ENCODE measurements at places on chromosomes 16 and 17.

DNA sequence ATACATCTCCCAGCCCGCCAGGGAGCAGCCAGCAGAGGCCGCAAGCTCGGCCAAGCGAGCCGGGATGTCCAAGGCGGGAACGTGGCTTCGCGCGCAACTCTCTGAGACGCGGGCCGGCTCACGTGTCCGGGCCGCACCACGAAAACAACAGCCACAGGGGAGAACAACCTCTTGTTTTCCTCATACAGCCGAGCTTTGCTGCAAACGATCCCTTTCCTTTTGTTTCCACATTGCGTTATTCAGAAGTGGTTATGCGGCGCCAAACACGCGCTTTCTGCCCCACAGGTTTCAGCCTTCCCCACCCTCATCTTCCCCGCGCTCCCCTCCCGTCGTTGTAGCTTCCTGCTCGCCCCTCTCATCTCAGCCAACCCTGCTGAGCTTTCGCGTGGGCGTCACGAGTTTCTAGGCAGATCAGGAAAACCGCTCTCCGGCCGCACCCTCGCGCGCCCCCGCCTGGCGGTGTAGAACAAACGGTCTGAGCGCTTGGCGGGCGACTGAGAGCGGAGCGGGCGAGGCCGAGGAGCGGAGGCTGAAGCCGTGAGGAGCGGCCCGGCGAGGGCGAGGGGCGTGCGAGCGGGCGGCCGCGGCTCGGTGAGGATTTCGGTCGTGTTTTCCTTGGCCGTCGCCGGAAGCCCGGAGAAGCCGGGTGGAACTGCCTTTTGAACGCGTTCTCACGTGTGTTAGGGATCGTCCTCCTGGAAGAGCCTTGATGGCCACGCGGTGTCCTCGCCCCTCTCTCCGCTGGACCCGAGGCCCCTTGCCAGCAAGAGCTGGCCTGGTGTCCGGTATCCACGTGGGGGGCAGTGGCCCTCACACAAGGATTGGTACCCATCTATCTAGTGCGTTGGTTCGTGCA is 6.6 kb upstream of the SMARCD2 start:
- peak; percentile 86 for DNase-seq

DNA sequence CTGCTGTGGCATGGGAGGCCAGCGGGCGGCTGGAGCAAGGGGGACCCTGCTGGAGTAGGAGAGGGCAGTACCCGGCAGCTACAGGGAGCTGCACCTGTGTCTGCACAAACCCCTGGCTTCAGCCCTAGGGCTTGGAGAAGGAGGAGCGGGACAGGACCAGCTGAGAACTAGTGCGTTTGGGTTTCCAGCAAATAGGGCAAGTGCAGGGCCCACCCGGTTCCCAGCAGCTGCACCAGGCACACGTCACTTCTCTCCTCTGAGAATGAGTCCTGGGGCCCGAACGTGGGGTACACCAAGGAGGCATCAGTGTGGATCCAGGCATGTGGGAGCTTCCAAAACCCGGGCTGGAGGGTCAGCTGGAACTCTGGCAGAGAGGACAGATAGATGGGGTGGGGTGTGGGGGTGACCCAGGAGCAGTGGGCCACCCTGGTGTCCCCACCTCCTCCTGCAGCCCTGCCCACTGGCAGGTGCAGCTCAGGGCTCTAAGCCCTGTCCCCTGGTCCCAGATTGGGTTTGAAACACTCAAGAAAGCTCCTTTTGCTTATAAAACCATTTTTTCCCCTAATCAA is 5.6 kb downstream of the C16orf89 start:
- no peak for DNase-seq

GRCh38 chr16:87465306-87465705 is 27.5 kb downstream of the ZCCHC14 start:
- peak; percentile 77 for DNase-seq

DNA sequence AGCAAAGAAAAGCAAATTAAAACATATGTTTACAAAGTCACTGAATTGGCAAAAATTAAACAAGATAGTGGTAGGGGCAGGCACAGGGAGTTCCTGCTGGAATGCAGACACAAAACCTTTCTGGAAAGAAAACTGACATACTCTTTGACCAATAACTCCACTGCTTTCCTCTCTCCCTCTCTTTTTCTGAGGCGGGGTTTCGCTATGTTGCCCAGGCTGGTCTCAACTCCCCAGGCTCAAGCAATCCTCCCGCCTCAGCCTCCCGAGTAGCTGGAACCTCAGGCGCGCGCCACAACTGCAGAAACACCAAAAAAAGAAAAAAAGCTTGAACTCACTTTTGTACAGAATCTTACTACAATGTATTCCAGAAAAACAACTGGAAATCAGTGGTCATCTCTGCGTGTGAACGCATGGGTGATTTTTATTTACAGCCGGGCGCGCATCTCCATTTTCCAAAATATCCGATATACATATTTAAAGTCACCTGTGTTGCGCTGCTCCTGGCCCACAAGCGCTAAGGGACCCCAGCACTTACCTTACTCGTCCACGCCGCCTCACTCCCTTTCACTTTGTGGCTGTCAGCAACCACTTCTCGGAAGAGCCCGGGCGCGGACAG is 480 bp downstream of the TXNL4B start:
- peak; percentile 78 for DNase-seq

GRCh38 chr16:56662357-56663354 is 4.9 kb downstream of the MT1F start:
- peak; percentile 30 for DNase-seq

GRCh38 chr17:79185671-79186070 is 111.0 kb downstream of the ENGASE start:
- DNase-seq = no peak

DNA sequence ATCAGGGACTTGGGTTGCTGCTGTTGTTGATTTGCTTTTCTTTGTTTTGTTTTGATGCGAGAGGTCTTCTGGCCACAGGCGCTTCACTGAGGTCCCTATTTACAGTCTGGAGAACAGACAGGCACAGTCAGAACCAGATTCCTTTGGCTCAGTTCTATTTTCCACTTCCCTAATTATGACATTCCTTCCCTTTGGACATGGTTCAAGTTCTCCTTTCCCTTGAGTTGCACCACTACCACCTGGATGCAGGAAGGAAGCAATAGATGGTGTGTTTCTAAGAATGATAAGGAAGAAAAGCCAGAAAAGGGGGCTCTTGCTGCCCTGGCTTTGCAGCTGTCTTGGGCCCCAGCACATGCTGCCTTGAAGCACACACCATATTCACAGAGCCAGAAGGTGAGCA is 160.6 kb downstream of the MAF start:
- DNase-seq = no peak

DNA sequence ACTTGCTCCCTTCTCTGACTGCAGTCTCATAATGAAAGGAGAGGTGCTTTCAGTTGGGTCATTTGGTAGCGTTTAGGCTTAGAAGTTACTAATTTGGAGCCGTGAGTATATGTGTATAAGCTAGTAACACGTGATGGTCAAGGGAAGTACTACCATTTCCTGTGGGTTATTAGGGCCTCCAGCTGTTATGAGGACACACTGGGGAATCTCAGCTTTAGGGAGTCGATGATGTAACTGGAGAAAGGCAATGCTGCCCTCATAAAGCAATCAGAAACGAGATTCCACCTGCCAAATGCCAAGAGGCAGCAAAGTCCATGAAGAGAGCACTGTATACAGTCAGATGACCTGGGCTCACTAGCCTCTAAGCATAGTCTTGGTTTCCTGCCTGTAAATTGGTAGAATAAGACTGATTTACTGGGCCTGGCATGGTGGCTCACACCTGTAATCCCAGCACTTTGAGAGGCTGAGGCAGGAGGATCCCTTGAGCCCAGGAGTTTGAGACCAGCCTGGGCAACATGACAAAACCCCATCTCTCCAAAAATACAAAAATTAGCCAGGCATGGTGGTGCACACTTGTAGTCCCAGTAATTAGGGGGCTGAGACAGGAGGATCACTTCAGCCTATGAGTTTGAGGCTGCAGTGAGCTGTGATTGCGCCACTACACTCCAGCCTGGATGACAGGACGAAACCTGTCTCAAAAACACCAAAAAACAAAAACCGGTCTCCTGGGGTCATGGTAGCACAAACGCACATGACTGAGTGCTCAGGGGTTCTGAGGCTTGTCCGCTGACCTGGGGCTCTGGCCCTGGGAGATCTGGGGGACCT is 53.0 kb downstream of the SF3B3 start:
- DNase-seq = peak; percentile 93

- DNase-seq = no peak
Observed at GRCh38 chr16:53576210-53576609, 73.2 kb upstream of the AKTIP start.

- DNase-seq = no peak
Observed at GRCh38 chr17:21530841-21531240, 154.7 kb downstream of the KCNJ12 start.

GRCh38 chr17:21294321-21295035 is 10.0 kb downstream of the MAP2K3 start:
- DNase-seq = no peak

DNA sequence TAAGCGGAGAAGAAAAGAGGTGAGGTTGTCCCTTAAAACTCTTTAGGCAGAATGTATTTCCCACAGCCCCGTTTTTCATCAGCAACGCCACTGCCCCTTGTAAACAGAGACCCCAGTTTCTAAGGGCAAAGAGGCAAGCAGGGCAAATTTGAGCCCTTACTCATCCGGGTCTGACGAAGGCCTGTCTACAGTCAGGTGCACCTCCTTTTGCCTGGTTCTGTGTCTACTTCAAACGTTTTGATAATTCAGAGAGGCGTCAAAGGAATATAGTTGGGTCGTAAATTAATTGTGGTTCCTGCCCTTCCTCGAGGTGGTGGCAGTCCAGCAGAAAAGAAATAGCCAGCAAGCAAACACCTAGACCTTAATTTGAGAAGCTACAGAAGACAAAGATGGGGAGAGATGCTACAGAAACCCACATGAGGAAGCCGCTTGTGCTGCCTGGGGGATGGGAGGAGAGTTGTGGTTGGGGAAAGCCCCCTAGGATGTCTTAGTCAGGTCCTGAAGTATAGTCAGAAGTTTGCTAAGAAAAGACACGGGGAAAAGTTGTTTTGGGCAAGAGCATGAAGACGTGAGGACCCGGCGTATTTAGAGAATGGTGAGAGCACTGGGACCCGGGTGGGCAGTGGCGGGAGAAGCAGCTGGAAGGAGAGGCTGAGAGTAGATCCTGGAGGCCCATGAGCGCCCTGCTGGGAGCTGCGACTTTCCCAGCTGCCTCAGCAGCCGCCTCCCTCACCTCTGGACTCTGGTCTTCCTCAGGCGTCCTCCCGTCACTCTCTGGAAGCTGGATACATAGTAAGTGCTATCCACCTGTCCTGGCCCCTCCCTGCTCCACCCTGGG is 2.4 kb downstream of the FBRS start:
- DNase-seq = peak; percentile 36

DNA sequence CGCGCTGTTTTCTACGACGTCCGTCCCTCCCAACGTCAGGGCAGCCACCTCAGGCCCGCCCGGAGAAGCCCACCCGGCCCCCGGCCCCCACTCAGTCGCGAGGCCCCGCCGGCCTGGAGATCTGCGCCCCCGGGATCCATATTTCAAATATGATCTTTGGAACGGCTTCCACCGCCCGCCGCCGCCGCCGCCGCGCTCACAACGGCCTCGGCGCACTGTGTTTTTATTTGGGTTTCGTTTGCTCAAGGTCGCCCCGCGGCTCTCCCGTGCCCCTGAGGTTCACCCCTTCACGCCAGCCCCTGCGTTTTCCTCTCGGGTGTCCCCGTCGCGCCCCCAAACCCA is 4.2 kb upstream of the CBX4 start:
- DNase-seq = no peak

GRCh38 chr16:88497561-88498462 is 44.7 kb downstream of the ZFPM1 start:
- no peak for DNase-seq

DNA sequence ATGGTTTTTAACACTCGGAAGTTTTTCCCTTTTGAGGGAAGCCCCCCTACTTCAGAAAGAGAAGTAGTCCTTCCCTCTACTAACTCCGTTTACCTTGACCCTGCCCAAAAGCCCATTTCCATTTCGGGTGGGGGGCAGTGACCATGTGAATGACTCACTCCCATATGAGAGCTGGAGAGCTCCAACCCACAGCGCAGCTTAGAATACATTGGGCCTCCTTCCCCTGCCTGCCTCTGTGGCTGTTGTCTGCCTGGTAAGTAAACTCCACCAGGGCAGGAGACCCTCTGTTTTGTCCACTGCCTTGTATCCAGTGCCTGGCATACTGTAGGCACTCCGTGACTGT is 985 bp downstream of the SGSM2 start:
- DNase-seq = peak; percentile 25
